ENCODE measurements at places on chromosomes 5 and 9.

- no peak for DNase-seq
Observed at GRCh38 chr5:6544561-6544935, 88.3 kb downstream of the NSUN2 start.

DNA sequence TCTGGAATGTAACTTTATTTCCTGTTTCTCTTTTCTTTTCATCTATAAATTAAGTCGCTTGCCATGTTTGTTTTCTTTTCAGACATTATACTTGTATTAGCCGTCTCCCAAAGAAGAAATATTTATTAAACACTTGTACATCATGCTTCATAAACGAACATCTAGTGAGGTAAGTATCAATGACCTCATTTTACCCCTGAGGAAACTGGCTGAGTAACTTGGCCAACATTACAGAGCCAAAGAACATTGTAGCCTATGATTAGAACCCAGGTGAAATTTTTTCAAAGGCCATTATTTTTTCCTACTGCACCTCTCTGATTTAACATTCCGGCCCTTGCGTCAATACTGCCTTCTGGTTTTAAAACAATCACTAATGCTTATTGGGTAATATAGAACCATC lies 4.2 kb downstream of the FREM1 start:
- DNase-seq = no peak

DNA sequence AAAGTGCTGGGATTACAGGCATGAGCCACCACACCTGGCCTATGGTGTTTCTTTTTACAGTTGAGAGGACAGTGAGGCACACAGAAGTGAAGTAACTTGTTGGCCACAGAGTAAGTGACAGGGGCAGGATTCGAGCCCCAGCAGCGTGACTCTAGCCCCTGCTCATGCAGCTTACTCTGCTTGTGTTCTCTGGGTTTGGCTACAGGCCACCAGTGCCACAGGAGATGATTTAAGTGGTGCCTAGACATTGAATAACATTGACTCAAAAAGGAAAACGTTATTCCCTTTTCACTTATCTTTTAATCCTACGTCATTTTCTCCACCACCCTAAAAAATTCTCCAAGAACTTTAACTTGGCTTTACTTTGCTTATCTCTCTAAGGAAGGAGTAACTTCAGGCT lies 61.4 kb downstream of the SNX24 start:
- no peak for DNase-seq

- DNase-seq = no peak
Observed at GRCh38 chr5:172499287-172499686, 45.0 kb upstream of the SH3PXD2B start.

DNA sequence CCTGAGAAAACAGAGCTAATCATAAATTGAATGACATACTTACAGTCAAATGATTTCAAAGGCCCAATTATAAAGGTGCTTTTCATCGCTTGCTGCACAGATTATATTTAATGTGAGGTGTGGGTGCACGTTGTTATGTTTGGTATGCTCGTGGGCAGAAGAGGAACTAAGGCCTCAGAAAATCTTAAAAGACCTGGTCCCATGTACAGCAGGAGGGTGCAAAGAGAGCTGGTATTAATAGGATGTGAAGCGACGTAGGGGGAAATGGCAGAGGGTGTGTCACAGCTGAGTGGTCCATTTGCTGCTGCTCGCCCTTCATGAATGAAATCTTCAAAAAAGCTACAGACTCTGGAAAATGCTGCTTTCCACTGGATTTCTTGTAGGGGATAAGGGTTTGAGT lies 40.5 kb upstream of the IFNK start:
- no peak for DNase-seq

GRCh38 chr5:72387985-72388384 lies 67.8 kb downstream of the PTCD2 start:
- DNase-seq = no peak

GRCh38 chr9:98873951-98874371 lies 66.5 kb downstream of the GALNT12 start:
- DNase-seq = no peak

DNA sequence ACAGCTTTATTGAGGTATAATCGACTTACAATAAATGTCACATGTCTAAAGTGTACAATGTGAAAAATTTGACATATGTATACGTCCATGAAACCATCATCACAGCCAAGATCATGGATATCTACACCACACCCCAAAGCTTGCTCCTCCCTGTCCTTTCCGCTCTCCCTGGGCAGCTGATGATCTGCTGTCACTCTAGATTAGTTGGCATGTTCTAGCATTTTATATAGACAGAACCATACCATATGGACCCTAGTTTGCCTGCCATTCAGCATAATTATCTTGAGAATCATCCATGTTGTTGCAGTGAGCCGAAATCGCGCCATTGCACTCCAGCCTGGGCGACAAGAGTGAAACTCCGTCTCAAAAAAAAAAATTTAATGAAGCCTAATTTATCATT lies 42.5 kb downstream of the ERGIC1 start:
- no peak for DNase-seq

- no peak for DNase-seq
Observed at GRCh38 chr9:125151730-125152129, 8.4 kb upstream of the SCAI start.

- DNase-seq = no peak
Observed at GRCh38 chr5:176677209-176677939, 30.1 kb downstream of the TSPAN17 start.

All from CD4-positive, alpha-beta T cell treated with Interleukin-17A for 1 hour (primary cell).